KBM-7 (cell line): ENCODE measurements at places on chromosomes 3 and 15.

DNA sequence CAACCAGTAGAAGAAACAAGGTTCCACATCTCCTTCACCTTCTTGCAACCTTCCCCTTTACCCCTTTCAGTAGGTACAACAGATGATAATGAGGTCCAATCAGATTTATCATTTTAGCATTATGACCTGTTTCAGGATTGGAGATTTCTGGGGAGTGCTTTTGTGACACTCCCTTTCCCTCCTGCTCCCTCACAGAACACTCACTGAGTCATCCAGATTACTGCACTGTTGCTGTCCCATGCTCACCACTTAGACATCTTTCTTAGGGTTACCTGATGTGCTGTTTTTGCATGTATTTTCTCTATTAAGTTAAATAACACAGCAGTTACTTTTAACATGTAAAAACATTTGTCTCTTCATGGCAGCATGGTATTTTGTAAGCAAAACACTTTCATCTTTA lies 118.5 kb downstream of the MFSD1 start:
- no peak for DNase-seq

GRCh38 chr3:125318871-125319270 lies 56.3 kb downstream of the ZNF148 start:
- no peak for DNase-seq

DNA sequence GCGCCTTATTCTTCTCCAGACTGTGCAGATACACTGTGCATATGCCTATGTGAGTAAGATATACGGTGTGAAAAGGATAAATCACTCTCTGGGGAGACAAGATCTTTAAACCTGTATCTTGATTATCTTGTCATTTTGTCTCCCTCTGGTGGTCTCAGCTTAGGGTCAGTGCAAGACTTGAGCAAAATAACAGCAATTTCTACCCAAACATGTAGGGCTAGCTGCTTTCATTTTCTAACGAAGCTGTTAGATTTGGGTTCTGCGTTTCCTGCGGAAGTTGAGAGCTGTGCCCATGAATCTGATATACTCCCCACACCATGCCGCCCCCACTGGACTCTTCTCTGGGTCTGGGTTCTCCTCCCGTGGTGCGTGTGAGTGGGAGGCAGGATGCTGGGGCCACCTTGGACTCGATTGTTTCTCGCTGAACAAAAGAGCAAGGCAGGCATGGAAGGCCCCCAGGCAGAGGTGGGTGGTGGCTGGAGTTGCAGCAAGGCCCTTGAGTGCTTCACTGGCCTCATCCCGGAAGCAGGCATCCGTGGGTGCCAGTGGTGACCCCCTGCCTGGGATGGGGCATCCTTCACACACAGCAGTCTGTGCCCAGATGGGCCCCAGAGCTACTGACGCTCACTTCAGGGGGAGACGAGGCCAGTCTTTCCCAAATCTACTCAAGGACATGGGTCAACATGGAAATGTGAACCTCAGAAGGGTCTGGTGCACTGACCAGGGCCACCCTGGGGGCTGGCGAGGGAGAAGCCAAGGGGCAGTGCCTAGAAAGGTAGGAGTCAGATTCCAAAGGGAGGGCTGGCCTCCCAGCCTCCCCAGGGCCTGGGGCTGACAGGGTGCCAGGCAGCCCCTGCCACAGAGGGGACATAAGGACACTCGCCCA lies 179.6 kb downstream of the NSMCE3 start:
- peak; percentile 7 for DNase-seq

- no peak for DNase-seq
These were observed 26.8 kb downstream of the MEGF11 start for GRCh38 chr15:66226736-66227135.

DNA sequence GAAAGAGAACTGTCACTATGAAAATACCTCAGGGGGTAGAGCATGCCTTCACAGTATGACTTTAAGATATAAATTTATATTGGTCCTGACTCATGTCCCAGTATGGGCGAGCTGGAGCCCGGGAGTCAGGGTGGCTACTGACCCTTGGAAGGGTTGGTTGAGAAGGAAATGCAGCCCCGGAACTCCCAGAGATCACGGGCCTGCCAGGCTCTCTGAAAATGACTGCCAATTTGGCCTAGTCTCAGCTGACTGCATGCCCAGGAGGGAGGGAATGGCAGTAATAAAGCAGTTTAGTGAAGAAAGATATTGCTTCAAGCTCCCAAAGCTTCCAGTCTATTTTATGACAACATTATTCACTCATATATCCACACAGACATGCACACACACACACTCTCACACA lies 299.0 kb downstream of the NR2F2 start:
- no peak for DNase-seq

GRCh38 chr3:181250714-181251113 lies 261.2 kb upstream of the DNAJC19 start:
- no peak for DNase-seq

DNA sequence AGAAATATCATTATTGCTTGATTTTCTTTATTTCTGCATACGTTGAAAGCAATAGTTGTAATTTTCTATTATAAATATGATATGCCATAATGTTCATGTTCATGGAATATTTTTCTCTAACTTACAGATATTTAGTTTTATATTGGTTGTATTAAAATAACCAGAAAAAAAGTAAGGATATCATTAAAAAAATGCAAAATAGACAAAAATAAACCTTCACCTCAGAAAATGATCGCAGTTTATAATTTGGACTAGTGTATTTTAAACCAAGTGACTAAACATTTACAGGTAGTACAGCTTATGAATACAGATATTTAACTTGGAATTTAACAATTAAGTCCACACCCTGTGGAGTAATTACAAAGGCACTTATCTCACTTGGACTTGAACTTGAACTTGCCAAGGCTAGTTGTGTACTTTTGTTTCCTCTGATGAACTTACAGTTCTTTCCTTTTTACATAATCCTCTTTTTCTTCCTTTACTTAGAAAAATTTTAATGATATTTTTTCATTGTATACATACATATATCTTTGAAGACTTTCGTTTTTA lies 156.7 kb downstream of the CHL1 start:
- no peak for DNase-seq

- DNase-seq, result peak; percentile 96
These were observed 284 bp upstream of the TSC22D2 start for GRCh38 chr3:150407808-150408220.

- no peak for DNase-seq
These were observed 15.0 kb downstream of the TCF12 start for GRCh38 chr15:56933410-56933809.

- DNase-seq, result no peak
These were observed 435.2 kb downstream of the MCTP2 start for GRCh38 chr15:94666553-94666952.

DNA sequence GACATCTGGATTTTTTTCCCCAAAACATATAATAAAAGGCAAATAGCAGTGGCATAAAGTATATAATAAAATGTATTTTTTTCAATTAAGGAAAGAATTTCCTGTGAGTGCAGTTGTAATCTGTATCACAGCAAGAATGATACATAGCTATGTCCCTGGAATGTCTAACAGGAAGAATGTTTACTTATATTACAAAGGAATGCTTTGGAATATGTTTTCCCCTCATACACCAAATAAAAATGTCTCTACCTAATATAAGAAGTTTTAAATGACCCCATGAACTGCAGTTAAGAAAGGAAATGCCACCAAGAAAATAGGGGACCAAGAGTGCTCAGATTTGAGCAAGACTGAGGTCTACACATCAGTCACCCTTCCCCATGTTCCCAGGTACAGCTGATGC lies 38.0 kb upstream of the ATP11B start:
- DNase-seq, result no peak
